ENCODE measurements at places on chromosomes 5 and 9.

DNA sequence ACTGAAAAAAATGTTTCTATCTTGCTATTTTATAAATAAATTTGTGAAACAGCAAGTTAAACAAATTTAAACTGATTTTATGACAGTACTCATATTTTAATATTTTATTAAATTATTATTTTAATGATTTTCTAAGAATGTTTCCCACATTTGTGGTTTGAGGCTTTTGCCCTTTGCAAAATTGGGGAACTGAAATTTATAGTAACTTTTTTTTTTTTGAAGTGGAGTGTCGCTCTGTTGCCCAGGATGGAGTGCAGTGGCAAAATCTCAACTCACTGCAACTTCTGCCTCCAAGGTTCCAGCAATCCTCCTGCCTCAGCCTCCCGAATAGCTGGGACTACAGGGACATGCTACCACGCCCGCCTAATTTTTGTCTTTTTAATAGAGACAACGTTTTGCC, 7.2 kb upstream of the ADGRV1 start:
- DNase-seq = no peak

DNA sequence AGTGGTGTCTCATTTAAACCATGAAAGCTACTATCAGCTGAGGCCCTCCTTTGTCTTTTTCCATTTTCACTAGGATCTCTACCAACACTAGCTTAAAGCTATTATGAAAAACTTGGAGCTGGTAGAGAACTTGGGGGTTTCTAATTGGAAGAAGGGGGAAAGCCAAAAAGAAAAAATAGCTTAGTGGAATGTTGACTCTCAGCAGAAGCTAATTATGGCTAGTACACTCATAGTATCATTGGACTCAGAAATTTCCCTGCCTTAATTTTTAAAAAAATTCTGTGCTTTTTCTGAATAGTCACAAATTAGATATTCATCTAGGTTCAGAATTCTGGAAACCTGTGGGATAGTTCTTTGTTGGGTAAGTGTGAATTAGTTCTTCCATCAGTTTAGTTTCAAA, 8.0 kb downstream of the SLC12A2 start:
- DNase-seq = no peak

DNA sequence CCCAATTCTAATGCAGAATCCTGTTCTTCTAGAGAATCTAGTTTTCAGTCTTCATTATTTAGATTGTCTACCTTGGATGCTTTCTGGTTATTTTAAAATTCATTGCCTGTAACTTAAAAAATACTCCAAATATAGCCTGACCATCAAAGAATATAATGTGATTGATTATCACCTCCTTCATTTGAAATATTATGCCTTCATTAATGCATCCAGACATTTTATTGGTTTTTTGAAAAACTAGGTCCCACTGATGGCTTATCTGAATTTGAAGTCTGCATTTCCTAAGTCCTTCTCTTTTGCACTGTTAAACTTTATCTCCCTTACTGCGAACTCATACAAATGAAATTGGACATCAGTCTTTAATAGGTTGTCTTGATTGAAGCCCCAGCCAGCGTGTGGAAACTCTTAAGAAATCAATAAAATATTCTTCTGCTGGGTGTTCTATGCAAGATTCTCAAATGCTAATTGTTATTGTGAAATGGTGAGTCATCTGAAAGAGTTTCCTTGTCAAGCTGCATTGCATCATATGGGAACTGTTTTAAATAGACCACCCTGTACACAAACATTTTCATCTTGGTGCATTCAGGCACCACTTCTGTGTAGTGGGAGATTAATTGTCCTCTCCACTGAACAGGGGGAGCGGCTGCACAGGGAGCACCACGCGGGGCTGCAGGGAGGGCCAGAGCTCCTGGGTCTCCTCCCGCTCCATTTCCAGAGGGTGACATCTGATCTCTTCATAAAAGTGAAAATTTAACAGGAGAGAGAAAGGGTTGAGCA, 92.3 kb upstream of the FANCC start:
- no peak for DNase-seq

GRCh38 chr5:80034962-80035821, at the start of gene THBS4:
Gene THBS4 (plus strand): TSS chr5:80035348. CDS start chr5:80035538, 190 bp downstream.
- DNase-seq = peak; percentile 36

GRCh38 chr5:9919306-9920030, 289.3 kb upstream of the TAS2R1 start:
- DNase-seq = no peak

- no peak for DNase-seq
Measured at GRCh38 chr9:33472881-33473615, 676 bp downstream of the NOL6 start.

- DNase-seq = peak; percentile 4
Measured at GRCh38 chr9:132943651-132944293, 644 bp downstream of the TSC1 start.

All from activated T-cell treated with anti-CD3 and anti-CD28 coated beads, Interleukin-2, amount 50 U/mL, for 72 hours (primary cell).